ENCODE measurements at places on chromosomes 2 and 18.
A peak's percentile ranks its signal among the peaks of the same experiment; 100 is the strongest.

DNA sequence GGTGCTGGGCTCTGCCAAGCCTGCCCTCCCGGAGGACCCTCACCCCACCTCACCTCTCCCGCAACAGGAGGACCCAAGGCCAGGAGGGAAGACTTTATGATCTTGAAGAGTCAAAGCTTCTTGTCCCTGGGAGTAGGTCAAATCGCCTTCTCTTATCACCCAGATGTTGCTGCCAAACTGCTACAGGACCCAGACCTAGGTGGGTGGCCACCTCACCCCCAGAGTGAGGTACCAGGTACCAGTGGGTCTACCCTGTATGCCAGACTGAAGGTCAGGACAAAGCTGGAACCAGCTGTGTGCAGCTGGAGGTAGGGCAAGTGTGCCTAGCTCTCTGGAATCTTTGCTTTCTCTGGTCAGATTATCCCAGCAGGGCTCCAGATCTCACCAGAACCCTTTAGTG, 197.2 kb downstream of the ZFP36L2 start:
- no peak for DNase-seq

DNA sequence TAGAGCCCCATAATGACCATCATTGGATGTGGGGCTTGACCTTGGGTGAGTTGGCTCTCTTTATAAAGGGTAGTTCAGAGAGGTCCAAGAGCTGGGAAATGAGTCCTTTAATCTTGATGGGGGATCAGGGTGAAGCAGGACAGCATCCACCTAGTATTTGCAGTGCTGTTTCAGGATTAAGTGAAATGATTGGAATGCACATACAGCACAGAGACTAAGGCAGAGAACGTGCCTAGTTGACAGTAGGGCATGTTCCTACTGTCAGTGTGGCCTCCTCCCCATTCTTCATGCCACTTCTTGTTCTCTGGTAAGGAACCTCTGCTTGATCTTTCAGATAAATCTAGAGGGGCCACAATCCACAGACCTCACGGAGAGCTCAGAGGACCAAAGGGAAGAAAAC, 78.9 kb downstream of the TRIM43 start:
- no peak for DNase-seq

- DNase-seq: peak; percentile 66
These were observed 53.6 kb downstream of the PKDCC start for GRCh38 chr2:42101206-42102023.

GRCh38 chr18:75031717-75032317, 177.1 kb downstream of the PTGR3 start:
- DNase-seq: no peak

GRCh38 chr2:27798948-27799645, 27.6 kb downstream of the MRPL33 start:
- DNase-seq: no peak

DNA sequence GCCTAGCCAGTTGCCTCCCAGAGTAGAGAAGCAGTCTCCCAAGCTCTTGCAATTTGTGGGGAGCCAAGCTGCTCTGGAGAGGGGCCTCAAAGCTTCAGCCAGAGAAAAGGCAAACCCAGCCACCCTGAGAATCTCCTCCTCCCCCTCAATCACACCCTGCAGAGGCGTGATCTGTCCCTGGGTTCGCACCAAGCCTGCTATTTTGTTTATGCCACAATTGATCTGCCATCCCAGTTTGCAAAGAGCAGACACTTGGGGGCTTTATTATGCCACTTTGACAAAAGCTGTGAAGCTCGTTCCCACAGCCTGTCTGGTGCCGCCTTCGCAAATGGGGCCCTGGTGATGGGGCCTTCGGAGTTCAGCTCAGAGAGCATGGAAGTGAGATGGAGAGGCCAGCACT, 125.5 kb downstream of the MSH2 start:
- DNase-seq: no peak

- DNase-seq: no peak
These were observed 641.4 kb downstream of the BCL11A start for GRCh38 chr2:59912042-59912441.

- no peak for DNase-seq
These were observed 158.9 kb upstream of the BOD1L2 start for GRCh38 chr18:56988022-56988421.

DNA sequence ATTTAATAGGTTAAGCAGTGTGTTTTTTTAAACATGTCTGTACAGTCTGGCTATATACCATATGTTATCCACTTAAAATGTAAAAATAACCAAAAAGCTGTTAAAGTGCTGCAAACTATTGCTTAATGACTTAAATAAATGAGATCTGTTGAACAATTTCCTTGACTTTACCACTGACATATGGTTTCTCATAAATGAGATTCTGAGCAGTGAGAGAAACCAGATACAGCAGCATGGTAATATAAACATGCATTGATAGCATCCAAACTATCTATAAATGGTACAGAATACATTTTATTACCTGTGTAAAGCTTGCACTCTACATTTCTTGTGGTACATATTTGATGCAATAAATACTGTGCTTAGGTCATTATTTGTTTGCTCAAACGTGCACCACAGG, 36.3 kb upstream of the TTC21B start:
- no peak for DNase-seq

DNA sequence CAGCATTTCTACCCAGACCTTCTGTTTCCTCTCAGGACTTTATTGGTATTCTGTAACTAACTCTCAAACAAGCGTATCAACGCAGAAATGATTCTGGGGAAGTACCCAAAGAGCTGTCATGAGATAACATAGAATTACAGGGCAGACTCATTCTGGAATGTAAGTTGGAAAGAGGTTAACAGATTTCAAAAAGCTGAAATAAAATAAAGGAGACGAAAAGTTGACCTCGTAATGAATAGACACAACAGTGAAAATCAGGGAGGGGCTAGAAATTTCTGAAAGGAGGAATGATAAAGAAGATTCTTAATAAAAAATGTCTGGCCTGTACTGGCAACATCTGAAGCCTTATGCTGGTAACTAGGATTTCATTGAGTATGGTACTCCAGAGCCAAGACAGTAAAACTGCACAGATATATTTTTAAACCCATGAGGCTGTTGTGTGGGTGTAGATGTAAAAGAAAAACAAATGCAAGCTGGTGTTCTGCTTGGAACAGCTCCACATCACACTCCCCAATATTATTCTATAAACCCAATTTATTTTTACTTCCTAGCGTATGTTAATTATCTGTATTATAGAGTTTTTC, 23.9 kb downstream of the RBMS1 start:
- no peak for DNase-seq

DNA sequence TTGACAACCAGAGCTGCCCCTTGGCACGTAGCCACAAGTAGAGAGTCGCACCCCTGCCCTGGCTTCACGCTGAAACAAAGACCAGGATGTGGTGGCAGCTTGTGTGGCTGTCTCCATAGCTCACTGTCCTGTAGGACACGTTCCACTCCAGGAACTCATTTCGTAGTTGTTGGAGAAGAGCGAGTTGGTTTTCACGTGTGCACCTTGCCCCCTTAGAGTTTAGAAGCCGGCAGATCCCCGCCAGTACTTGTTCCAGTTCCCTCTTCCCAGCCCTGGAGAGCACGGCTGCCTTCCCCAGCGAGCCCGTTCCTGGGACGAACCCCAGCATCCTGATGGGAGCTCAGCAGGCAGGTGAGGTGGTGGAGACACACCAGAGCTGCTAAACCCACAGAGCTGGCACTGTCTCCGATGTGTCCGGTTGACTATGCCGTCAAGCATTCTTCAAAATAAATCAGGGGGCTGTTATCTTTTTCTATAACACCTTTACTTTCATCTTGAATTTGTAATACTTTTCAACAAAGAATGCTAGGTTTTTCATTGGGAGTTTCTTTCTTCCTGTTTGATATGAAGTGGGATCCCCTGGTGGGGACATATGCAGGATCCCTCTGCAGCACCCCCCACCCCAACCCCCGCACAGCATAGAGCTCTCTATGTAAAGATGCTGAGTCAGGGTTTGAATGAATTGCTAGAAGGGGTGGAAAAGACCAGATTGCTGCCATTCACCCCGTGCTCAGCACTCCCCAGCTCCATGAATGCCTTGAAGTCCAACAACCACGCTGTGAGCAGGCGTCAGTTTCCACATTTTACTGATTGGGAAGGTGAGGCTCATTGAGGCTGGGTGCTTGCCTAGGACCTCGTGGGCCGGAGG, 44.5 kb downstream of the GREB1 start:
- no peak for DNase-seq

DNA sequence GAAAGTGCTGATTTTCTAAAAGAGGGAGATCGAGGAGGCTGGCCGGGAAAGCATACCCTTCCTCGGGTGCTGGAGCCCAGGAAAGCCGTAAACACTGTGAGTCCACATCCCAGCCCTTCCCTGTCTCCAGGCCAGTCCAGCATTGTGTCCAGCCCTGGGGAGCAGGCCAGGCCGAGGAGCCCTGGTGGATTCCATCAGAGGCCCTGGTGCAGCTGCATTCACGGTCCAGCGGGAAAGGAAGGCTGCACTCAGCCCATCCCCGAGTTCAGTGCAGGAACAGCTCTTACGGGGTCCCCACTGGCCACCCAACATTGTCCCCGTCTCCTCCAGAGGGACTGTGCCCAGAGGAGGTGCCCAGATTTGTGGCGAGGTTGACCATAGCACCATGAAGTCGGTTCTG, 218.6 kb downstream of the KLHL29 start:
- no peak for DNase-seq
